ENCODE measurements at places on chromosomes 13 and 19.

DNA sequence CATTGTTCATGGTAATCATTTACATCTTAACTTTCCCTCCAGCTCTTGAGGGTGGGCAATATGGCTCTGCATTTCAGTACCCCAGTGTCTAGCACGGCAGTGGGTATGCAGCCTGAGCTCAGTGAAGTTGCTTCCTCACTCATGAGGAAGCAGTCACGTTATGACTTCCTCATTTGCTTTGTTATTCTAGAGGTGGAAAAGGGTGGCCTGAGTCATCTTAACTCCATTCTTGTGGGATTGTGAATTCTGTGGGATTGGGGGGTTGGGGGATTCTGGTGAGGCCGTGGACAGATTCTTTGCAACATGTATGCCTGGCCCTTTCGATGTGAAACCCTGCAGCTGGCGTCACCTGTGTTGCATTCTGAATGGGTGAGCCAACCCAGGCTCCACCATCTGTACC, 406.7 kb upstream of the ZNF507 start:
- no peak for ATAC-seq

- no peak for ATAC-seq
Measured at GRCh38 chr19:4829001-4829712, 2.4 kb downstream of the TICAM1 start.

- peak; percentile 82 for ATAC-seq
Measured at GRCh38 chr13:27783111-27783510, 9.2 kb upstream of the GSX1 start.

DNA sequence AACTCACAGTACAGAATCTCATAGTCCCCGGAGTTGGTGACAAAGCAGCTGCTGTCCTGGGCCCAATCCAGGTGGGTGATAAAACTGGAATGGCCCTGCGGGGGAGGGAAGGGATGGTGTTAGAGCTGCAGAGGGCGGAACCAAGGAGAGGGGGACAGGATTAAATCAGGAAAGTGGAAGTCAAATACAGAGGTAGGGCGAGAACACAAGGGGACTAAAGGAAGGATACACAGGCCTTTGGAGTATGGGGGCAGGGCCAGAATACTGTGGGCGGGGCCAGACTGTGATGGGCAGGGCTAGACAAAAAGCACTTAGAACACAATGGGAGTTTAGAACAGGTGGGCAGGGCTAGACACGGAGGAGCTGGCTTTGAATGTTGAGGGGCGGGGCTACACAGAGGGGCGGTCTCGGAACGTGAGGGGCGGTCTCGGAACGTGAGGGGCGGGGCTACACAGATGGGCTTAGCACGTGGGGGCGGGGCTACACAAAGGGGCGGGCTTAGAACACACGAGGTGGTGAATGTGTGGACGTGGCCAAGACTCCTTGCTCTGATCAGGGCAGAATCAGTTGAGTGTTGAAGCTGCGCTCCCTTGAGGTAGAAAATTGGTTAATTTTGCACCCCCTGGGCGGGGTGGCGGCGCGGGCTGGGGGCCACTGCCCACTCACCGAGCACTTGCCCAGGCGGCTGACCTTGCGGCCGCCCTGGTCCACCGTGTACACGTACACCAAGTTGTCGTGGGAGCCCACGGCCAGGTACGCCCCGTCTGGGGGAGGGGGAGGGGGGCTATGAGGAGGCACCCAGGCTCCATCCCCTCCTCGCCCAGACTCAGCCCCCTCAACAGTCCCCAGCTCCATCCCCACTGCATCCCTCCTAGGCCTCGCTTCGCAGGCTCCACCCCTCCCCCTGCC, 14.0 kb upstream of the GPR4 start:
- ATAC-seq, result peak; percentile 91

DNA sequence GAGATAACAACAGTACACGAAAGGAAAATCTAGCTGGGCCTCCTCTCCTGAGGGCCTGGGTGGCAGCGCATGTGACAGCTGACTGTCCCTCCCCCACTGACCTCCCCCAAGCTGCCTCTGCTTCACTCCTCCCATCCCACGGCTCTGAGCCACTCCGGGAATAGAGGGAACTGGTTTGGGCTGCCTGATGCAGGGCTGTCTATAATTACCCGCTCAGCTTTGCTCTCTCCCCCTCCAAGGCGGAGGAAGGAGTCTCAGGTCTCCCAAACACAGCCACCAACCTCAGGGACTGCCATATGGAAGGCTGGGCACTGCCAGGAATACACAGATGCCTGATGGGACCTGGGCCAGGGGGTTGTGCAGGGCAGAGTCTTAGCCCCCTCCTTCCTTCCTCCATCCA, 7.9 kb downstream of the NAPA start:
- no peak for ATAC-seq

DNA sequence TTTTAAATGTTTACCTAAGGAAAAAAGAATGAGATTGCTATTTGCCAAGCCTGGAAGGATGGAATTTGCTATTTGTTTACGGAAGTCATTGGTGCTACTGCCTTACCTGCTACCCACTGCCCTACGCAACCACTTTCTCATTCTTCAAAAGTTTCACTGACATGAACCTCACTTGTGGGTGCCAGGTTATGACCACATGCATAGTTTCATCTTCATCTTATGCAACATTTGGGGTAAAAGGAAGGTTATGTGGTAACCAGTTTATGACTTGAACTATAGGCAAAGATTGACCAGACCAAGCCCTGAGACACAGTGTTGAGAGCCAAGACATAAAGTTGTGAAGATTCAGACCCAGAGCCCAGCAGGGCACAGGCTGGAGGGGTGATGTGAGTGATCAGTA, 142.5 kb downstream of the LACC1 start:
- no peak for ATAC-seq

- no peak for ATAC-seq
Measured at GRCh38 chr19:12642506-12642905, 24.0 kb downstream of the MAN2B1 start.

DNA sequence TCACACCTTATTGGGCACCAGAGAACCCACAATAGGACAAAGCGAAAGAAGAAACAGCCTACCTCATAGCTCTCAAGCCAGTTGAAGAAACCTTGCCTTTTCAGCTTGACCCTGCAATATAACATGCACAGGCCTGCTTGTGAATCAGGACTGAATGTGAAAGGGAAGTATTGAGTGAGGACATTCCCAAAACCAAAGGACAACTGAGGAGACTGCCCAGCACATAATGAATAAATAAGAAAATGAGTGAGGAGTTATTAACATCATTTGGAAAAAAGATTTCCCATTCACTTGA, 15.7 kb upstream of the ZNF544 start:
- ATAC-seq, result no peak

- peak; percentile 41 for ATAC-seq
Measured at GRCh38 chr13:45941261-45941660, 89.7 kb upstream of the SIAH3 start.

GRCh38 chr13:89708013-89708412, 1639.5 kb upstream of the MIR17HG start:
- ATAC-seq, result no peak

DNA sequence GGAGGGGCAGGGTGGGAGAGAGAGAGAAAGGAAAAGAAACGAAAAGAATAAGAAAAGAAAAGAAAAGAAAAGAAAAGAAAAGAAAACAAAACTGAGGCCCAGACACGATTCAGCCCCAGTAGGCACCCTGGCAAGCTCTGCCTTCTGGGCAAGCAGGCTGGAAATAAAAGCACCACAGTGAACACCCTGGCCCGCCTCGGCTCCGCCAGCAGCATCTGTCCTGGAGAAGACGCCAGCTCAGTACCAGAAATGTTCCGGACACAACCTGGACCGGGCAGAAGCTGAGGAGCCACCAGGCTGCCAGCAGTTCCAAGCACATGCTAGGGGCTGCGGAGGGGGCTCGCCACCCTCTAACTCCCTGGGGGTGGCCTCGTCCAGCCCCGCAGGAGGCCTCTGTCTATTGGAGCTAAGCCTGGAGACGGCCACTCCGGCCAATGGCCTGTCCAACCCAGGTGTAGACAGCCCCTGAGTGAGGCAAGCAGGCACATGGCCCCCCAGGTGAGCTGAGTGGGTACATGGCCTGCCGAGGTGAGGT, 11.4 kb upstream of the CPAMD8 start:
- ATAC-seq, result peak; percentile 42

DNA sequence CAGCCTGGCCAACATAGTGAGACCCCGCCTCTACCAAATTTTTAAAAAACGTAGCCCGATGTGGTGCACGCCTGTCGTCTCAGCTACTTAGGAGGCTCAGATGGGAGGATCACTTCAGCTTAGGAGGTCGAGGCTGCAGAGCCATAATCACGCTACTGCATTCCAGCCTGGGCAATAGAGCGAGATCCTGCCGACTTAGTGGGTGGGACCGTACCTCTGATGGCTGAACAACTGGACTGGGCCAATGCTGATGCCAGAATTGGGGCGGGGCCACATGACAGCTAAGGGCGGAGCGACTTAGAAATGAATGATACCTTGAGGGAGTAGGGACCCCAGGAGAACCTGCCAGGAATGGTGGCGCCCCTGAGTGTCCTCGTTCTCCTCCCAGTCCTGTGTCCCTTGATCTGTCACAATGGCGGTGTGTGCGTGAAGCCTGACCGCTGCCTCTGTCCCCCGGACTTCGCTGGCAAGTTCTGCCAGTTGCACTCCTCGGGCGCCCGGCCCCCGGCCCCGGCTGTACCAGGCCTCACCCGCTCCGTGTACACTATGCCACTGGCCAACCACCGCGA, 3.6 kb downstream of the LTBP4 start:
- no peak for ATAC-seq

DNA sequence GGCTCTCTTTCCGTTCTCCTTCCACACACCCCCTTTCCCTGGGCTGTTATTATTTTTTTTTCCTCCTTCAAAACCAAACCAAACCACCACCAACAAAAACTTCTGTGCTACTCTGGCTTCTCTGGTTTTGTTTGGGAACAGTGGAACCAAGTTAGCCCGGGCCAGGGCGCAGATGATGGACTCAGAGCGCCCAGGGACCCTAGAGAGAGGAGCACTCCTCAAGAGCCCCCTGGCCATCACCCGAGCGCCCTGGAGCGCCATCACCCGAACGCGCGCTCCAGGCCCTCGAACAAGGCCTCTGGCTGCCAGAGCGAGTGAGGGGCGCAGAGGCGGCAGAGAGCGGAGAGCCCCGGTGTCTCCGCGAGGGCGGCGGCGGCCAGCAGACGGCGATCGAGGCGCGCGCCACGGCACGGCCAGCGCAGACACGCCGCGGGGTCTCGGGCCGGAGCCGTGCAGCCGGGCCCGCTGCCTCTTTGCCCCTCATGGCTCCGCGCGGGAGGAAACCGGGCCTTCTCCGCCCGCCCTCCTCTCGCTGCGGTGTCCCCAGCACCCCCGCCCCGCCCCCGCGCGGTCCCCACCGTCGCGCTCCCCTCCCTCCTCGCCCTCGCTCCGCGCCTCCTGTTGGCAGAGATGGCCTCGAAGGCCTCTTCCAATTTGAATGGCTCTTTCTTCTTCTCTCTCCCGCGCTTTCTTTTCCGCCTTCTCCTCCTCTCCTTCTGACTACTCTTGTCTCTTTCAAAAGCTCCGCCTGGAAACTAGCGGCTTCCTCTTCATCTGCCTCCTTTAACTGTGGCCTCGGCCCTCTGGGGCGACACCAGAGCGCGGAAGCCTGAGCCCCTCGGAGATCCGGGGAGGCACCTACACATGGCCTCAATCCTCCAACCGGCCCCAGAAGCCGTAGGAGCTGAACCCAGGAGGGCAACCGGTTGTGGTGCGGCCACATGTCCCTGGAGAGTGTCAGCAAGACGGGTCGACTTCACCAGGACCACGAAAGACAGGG, 4.1 kb upstream of the SOX1 start:
- ATAC-seq, result peak; percentile 55

- ATAC-seq, result no peak
Measured at GRCh38 chr19:36265064-36265463, 50.2 kb downstream of the ZNF146 start.

- ATAC-seq, result no peak
Measured at GRCh38 chr13:23799945-23800344, 89.3 kb downstream of the MIPEP start.

DNA sequence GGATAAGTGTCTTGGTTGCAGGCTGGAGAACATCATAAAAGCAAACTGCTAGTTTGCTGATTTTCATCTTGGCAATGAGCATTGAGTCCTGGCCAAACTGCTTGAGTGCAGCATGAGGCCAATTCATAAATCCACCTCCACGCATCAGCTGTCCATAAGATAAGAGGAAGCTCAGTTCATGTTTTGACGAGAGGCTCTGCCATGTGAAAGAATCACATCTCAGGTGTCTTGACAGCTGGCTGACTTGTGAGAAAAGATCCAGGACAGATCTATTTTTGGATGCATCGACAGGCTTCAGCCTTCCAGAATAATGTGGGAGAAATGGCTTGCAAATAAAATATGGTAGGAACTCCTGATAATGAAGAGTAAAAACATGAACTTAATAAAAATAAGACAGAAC, 5.4 kb upstream of the ZNF682 start:
- no peak for ATAC-seq

DNA sequence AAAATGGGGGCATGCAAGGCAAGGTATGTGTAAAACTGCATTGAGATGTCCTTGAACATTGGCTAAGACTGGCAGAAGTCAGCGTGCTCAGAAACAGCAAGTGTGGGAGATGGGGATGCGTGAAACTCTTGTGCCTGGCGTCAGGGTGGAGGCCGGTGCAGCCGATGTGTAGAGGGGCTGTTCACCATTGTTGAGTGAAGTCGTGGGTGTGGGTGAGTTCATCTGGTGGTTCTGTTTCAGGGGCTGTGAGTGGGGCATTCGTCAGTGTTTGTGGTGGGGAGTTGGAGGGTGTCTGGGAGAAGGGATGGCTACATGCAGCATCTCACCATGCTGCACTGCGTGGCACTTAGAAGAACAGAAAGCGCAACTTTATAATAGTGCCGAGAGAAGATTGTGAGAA, 11.4 kb upstream of the MIA start:
- no peak for ATAC-seq

DNA sequence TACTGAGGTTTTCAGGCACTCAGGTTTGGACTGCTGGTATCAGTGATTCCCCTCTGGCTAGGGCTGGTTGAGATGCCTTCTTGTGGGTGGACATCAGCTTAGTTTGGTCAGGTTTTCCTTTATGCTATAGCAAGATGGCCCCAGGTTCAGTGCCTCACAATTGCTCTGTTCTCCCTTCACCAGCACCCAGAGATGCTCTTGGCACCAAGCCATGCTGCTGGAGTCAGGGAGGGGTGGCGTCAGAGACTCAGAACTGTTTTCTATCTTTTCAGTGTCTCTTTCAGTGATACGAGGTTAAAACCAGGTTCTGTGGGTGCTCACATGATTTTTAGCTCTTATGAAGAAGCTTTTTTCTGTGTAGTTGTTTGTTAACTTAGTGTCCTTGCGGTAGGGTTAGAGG, 96.9 kb downstream of the NBEA start:
- no peak for ATAC-seq

DNA sequence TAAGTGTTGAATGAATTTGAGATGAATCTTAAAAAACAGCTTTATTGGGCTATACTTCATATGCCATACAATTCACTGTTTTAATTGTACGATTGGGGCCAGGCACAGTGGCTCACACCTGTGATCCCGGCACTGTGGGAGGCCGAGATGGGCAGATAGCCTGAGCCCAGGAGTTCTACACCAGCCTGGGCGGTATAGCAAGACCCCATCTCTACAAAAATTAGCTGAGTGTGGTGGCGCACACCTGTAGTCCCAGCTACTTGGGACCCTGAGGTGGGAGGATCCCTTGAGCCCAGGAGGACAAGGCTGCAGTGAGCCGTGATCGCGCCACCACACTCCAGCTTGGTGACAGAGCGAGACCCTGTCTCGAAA, 10.3 kb downstream of the ARID3A start:
- no peak for ATAC-seq

GRCh38 chr19:29501816-29502580, 23.8 kb upstream of the VSTM2B start:
- ATAC-seq, result no peak
